ENCODE measurements at places on chromosomes 5 and 9.

DNA sequence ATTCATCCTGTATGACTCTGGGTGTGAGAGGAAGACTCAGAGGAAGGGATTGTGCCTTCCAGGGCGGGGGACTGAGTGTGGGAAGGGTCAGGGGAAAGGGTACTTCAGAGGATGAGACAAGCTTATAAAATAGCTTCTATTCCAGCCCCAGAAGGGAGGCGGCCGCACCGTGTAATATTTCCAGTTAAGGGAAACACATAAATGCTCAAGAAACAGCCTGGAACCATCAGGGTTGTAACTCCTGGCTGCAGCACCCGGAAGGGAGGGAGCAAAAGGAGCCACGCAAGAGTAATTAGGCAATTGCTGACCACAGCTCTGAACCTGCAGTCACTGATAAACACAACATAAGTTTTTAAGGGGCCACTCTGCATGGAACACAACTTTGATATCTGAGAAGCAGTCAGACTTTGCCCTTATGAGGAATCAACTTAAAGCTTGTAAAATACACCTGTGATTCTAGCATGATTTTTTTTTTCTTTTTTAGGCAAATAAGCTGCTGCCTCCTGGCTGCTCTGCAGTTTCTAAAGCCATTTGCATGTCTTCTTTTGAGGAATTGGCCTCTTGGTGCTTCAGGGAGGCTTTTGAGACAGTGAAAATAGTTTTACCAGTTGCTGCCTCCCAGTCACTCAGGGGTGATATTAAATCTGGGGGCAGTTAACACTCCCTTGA lies 382.7 kb downstream of the ENC1 start:
- peak; percentile 55 for DNase-seq

DNA sequence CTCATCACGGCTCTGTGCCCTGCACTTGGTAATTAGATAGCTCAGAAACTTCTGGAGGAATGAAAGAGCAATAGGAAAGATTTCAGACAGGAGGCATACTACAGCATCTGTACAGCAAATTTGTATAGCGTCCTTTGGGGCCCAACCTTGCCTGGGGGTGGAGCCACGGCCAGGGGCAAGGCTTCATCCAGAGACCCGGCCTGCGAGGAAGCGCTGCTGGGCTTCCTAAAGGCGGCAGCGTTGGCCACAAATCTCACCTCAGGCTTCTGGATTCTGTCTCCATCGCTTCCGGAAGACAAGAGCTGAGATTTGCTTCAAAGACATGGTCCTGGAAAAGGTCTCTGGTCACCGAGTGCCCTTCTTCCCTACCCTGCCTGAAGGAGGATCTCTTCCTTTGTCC lies 12.2 kb upstream of the SPATA31D1 start:
- no peak for DNase-seq

- DNase-seq: peak; percentile 91
Observed at GRCh38 chr9:75890472-75891276, at the start of gene PCSK5. Gene PCSK5 (plus strand): TSS chr9:75890673. CDS start chr9:75891182, 509 bp downstream.

DNA sequence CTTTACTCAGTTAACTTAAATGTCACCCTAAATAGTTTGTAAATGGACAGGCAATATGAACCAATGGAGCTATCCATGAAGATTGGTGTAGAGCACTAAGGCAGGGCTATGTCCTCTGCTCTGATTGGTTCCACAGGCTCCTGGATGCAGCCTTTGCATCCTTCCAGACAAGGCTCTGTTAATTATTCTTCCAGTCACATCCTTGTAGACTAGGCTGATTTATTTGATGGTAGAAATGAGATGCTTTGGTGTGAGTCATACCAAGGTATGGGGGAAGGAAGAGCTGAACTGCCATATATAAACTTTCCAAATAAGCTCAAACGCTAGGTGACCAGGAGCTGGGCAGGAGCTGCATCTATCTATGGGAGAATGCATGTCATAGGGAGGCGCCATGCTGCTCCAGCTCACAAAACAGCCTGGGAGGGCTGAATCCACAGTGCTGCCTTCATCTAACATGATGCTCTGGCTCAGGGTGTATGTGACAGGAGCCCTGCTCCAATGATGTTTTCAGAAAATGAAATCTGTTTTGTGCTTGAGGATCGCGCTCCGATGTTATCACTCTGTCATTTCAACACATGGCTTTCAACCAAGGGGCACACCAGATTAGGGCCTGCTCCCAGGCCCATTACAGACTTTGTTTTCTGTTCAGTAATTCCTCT lies 818.0 kb upstream of the ZNF608 start:
- no peak for DNase-seq
